ENCODE measurements at places on chromosomes 11 and 22. TPM values are rescaled to one million over a fixed set of nuclear protein-coding genes. Genes with fewer than 3 reads are reported as not detected.

Gene MYRF
- 0.14 TPM for total RNA-seq

Gene APOBEC3F
- total RNA-seq = 4.8 TPM

Gene CLP1
- total RNA-seq = 6.0 TPM

Gene GAB4
- not detected for total RNA-seq

Gene MPZL3
- total RNA-seq = 2.7 TPM

Gene GGTLC3
- not detected for total RNA-seq

Gene NRXN2
- total RNA-seq = 0.71 TPM

Gene CNTF
- 0.93 TPM for total RNA-seq

Gene ZPR1
- 26.4 TPM for total RNA-seq

Gene APOA4
- total RNA-seq = not detected

Gene KRTAP5-2
- not detected for total RNA-seq

Gene NOX4
- total RNA-seq = 3.5 TPM

Gene SLC22A6
- not detected for total RNA-seq

Gene DSCAML1
- total RNA-seq = 0.19 TPM

Gene OR52N5
- not detected for total RNA-seq

Gene MRGPRD
- total RNA-seq = not detected

Gene ASCL2
- not detected for total RNA-seq

Gene UNC93B1
- total RNA-seq = 6.1 TPM

DNA sequence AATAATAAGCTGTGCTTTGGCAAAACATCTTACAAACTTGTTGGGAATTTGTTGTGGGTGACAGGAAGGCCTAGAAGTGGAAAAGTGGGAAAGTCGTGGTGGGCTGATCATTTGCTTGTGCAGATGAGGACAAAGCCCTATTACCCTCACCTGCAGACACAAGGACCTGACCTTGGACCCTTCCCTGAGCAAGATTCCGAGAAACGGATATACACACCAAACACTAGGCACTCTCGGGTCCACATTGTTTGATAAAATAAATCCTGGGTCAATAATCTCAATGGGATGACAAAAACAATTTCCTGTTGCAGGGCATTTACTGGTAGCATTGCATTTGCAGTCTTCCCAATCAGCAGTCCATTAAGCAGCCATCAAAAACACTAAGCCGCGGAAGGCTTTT, 89.7 kb downstream of the GAB2 start:
- no peak for DNase-seq

DNA sequence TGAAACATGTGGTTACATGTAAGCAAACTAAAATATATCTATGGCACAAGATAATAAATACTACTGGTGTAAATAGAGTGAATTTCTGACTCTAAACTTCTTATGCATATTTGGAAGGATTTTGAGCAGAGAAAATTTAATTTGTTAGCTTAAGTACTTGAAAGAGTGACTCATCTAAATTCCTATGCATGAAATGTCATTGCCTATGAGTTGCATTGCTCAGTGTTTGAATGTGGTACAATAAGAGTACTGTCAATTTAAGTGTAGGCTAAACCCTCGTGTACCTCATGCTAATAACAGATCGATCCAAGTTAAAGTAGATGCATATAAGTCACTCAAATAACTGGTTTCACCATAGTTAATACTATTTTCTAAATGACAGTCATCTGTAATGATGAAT, 5.3 kb upstream of the CARD18 start:
- no peak for DNase-seq

DNA sequence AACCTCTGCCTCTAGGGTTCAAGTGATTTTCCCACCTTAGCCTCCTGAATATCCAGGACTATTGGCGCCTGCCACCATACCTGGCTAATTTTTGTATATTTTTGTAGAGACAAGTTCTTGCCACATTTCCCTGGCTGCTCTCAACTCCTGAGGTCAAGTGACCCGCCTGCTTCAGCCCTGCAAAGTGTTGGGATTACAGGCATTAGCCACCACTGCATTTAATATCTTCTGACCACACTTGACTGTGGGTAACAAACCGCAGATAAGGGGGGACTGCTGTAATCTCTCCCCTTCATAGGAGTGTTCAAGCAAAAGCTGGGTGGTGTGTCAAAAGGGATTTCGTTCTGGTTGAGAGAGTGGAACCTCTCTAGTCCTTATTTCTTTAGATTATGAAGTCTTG, 53.4 kb downstream of the GRAMD1B start:
- DNase-seq = no peak

GRCh38 chr22:44312766-44313165, at the start of gene SHISAL1:
Gene SHISAL1, minus strand, starts transcription at chr22:44312951. Its CDS starts 12,006 bp downstream, at chr22:44300945.
- DNase-seq = no peak

DNA sequence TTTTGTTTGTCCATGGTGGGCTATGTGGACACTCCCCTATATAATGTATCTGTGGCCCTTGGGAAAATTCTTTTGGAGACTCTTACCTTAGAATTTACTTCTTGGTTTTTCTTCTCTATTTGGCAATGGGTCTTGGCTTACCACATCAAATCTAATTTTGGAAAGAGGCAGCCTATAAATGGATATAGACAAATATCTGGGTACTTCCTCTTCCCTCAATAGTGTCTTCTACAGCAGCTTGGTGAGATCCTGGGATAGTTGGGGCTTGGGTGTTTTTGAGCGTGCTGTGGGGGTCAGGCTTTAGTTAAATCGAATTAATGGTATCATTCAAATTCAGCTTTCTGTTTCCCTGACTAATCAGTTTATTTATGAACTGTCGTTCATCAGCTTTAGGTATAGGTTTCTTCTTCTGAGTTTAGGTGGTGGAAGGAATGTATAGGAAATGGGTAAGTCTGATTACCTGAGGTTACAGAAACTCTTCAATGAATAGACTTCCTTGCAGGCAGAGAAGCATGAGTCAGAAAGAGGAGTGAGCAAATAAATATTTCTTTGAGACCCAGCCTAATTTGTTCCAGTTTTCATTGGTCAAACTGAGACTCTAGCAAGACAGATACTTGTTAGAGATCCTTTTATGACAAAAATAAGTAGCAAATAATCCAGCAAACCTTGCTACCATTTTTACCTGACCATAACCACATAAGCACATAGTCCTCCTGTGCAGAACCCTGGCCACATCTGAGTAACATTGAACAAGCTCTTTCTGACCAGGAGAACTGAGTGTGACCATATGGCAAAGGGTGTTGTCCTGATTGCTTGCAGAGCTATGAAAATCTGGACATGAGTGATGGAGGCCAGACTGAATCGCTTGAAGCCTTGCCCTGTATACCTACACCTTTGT, 68.6 kb upstream of the SORL1-AS1 start:
- no peak for DNase-seq

- no peak for DNase-seq
These were observed 46.9 kb downstream of the LUZP2 start for GRCh38 chr11:24543771-24544170.

- DNase-seq = no peak
These were observed 52.2 kb downstream of the IRAG1 start for GRCh38 chr11:10641177-10641911.

- DNase-seq = no peak
These were observed 1074.1 kb downstream of the JRKL start for GRCh38 chr11:97463891-97464290.

- no peak for DNase-seq
These were observed 451.3 kb downstream of the METTL15 start for GRCh38 chr11:28559492-28559891.

- no peak for DNase-seq
These were observed 5.2 kb downstream of the UPB1 start for GRCh38 chr22:24500277-24500820.

GRCh38 chr11:17845431-17845881, 110.9 kb downstream of the KCNC1 start:
- no peak for DNase-seq

DNA sequence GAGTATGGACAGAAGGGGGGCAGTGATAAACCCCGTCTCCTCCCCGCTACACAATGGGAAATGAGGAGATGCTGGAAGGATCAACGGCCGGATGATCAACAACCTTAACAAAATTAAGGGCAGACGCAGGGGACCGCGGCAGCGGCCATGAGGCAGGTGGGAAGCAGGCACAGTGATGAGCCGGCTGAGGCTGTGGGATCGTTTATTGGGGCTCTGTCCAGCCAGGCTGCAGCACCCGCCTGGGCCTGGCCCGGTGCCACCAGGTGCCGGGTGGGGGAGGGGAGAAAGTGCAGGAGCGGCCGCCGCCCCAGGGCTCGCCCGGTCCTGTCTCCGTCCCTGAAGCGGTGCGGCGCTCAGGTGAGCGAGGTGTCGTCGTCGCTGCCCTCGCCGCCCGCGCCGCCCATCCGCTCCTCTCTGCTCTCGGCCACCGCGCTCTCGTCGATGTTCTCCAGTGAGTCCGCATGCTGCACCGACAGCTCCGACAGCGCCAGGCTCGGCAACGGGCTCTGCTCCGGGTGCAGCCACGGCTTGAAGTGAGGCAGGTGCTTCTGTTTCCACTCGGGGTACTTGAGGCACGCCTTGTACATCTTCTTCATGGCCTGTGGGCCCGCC, 2.4 kb upstream of the ARAP1 start:
- DNase-seq = no peak

GRCh38 chr22:41517172-41518047, 26.9 kb downstream of the POLR3H start:
- DNase-seq = peak; percentile 61

GRCh38 chr11:560305-561147, at the start of the genes LMNTD2 and RASSF7:
Gene LMNTD2, minus strand, starts transcription at chr11:560738. Its CDS starts 22 bp downstream, at chr11:560716.
Gene RASSF7, plus strand, starts transcription at chr11:560970. Its CDS starts 799 bp downstream, at chr11:561769.
- DNase-seq = peak; percentile 92

DNA sequence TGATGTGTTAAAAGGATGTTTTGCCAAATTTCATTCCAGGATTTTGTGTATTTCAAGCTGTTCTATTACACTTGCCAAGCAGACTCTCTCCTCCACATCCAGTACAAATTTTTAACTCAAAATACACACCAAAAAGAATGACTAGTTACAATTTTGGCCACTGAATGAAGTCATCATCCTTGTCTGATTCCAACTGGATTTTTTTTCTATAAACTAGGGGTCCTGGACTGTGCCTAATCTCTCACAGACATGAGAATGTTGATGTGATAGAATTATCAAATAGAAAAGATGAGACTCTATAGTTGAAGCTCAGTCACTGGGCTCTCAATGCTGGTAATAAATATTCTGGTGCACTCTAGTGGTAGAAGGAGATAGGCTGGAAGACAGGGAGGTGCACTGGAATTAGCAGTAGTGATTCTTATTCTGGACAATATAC, 85.8 kb downstream of the FANCF start:
- no peak for DNase-seq

DNA sequence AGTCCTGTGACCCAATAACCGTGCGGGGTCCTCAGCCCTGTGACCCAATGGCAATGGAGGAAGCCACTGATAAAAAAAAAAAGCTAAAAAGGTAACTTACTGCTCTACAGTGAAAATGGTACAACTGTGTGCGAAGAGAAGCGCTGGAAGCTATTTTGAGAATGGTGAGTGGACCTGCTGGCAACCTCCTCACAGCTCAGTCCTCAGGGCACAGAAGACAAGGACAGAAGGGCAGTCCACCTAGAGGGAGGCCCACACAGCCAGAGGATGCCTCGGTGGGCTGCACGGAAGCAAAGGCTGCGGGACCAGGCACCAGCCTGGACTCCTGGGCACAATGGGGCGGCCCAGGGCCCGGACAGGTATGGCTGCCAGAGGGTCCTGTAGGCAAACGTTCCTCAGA, 35.6 kb downstream of the BRD1 start:
- no peak for DNase-seq

DNA sequence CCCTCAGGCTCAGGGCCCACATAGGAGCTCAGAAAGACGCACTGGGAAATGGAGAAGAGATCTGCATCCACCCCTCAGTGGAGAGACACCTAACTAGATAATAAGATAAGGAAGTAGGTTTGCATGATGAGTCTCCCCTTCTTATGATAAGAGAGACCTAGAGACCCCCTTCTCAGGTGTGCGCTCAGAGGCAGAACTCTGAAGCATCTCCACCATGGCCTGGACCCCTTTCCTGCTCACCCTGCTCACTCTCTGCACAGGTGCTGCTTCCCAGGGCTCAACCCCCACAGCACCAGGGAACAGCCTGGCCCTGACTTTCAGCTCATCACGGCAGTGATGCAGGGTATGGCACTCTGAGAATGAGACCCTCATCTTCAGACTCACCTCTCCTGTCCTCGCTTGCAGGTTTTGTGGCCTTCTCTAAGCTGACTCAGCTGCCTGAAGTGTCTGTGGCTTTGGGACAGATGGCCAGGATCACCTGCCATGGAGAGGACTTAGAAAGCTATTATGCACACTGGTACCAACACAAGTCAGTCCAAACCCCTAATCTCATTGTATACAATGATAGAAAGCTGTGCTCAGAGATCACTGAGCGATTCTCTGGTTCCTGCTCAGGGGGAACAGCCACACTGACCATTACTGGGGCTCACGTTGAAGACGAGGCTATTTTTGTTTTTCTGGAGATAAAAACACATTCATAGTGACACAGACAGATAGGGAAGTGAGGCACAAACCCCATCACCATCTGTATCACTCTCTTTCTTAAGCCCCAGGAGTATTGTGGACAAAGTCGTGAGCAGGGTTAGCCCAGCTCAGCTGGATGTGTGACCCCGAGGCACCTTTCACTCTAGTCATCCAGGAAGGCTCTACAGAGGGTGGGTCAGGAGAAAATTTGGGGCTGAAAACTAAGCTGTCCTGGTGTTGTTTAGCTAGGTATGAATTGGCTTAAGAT, 29.7 kb upstream of the IGLL5 start:
- no peak for DNase-seq

DNA sequence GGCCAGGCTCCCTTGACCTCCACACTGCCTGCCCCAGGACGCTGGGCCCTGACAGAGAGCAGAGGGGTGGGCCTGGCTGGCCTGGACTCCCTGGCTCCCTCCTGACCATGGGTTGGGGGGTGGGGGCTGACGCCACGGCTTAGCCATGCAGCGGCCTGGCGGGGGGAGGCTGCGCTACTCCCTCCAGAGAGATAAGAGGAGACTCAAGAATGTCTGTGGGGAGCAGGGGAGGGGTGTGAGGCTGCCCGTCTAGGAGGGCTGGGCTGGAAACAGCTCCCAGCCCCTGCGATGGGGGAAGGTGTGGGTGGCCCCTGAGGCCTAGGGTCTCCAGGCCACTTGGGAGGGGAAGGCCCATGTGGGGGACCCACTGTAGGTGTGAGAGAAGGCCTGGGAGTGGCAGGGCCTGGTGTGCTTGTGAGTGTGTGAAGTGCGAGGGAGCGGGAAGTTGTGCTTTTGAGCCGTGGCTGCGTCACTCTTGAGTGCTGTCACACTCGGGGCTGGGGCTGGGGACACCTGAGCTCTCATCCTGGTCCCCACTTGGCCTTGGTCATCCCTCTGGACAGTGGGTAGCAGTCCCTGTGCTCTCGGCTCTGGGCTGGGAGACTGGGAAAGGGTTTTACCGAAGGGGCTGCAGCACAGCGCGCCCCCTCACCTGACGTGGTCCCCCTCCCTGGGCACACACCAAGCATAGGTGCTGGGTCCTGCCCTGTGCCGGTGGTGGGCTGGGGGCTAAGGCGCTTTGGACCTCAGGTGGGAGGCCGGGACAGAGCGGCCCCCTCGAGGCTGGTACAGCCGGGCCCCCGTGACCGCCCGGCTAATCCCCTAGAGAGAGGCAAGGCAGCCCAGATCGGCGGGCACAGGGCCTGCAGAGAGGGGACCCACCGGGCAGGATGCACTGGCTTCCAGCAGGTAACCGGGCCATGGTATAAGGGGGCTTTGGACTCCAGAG, 2.4 kb downstream of the MYRF start:
- no peak for DNase-seq

GRCh38 chr22:23100124-23100801, 29.9 kb downstream of the GNAZ start:
- no peak for DNase-seq

GRCh38 chr11:13206086-13206640, 71.4 kb upstream of the BMAL1 start:
- no peak for DNase-seq

Data from left ventricle myocardium inferior (tissue), 1 donor.